NCI-H1436 treated with DMSO at 0.1 percent for 48 hours (cell line): ENCODE measurements at places on chromosomes 7 and 10.

DNA sequence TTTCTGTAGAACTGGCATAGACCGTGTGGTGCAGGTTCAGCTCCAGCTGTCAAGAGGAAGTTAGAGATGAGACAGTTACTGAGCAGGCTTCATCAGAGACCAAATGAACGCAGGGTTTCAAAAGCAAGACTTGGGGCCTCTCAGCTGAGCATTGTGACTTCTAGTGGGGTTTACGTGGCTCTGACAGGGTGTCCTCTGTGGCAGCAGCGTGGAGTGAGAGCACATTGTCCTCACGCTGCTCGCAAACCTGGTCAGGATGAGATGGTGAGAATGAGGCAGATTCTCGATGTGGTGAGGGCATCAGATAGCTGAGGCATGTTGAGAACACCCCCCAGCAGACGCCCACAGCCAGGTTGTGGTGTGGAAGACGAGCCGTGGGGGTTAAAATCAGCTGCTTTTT lies 126.0 kb downstream of the DNAJB6 start:
- no peak for DNase-seq

- DNase-seq = no peak
Observed at GRCh38 chr10:24324651-24325050, 115.7 kb downstream of the KIAA1217 start.

- no peak for DNase-seq
Observed at GRCh38 chr10:92267343-92267742, 23.5 kb downstream of the CPEB3 start.

DNA sequence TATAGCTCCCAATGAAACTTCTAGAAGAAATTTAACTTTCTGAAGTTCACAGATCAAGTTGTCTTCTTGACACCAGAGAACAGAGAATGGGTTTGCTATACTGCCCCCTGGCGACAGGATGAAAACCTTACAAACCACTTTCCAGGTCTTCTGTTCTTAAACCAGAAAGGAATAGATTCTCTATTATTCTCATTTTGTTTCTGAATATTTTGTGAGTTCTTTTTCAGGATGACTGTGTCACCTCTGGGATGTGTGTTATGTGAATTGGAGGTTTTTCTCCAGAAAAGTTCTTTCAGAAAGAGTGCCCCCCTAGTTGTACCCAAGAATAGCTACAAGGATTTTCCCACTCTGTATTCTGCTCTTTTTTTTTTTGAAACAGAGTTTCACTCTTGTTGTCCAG lies 6.3 kb downstream of the IFT22 start:
- no peak for DNase-seq

- no peak for DNase-seq
Observed at GRCh38 chr10:88184543-88185297, 321.3 kb downstream of the PTEN start.

GRCh38 chr7:123594813-123595241 lies 6.8 kb upstream of the ASB15 start:
- peak; percentile 83 for DNase-seq

DNA sequence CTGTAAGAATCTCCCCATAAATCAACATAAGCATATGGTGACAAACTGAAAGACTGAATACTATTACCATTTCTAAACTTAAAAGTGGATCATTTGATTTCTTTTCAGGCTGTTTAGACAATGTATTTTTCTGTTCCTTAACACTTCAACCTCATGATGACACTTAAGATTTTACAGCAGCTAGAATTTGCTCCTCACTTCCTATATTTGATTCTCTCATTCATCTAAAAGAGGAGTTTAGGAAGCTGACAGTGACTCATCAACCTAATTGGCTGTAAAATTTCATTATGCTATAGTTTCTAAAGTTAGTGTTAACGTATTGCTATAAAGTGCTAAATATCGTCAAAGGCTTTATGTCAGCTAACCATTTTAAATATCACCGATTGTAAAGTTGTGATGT lies 478.7 kb downstream of the GRM8 start:
- DNase-seq = no peak

DNA sequence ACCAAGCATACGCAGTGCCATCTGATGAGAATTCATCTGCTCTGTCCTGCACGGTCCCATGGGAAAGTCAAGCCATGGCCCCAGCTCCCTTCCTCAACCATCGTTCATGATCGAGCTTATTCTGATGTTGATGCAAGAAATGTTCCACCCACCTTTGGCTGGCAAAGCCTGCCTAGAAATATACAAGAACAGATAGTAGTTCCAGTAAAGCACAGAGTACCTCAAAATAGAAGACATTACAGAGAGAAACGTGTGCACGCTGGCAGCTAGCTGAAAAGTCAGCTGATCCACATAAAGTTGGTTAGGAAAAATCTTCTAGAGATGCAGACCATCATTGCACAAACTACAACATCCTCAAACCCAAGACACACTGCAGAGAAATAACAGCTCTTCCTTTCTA lies 127.0 kb downstream of the PTPRN2 start:
- DNase-seq = no peak

GRCh38 chr10:74117738-74118137 lies 32.9 kb downstream of the AP3M1 start:
- DNase-seq = no peak

DNA sequence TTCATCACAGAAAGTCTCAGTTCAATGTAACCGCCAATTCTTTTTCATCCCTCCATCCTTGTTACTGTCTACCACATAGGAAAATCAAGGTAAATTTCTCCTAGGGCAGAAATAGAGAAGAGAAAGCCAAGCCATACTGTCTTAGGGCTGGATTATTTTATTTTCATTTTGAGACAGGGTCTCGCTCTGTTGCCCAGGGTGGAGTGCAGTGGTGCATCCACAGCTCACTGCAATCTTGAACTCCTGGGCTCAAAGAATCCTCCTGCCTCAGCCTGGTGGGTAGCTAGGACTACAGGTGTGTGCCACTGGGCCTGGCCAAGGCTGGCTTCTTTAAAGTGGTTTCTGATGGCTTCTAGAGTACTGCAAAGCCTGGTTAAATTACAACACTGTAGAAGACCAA lies 181.7 kb downstream of the SRPK2 start:
- DNase-seq = no peak

- DNase-seq = no peak
Observed at GRCh38 chr10:84208023-84208422, 13.7 kb downstream of the CDHR1 start.

DNA sequence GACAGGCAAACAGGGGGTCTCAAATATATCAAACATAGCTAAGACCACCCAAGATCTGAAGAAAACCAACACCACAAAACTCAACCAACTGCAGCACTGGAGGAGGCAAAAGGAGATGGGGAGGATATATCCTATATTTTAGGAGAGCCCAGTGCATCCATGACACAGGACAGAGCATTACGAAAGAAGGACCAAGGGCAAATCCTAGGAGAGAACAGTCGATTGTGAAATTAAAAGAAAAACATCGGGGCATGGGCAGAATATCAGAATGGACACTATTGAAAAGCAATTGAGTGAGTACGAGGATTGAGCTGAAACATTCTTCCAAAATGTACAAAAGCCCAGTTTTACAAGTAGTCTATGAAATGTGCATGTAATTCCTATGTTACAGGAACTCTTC lies 48.5 kb upstream of the DRGX start:
- DNase-seq = no peak
